Vagina (tissue), 2 donors: ENCODE measurements at places on chromosomes 5 and 9.

DNA sequence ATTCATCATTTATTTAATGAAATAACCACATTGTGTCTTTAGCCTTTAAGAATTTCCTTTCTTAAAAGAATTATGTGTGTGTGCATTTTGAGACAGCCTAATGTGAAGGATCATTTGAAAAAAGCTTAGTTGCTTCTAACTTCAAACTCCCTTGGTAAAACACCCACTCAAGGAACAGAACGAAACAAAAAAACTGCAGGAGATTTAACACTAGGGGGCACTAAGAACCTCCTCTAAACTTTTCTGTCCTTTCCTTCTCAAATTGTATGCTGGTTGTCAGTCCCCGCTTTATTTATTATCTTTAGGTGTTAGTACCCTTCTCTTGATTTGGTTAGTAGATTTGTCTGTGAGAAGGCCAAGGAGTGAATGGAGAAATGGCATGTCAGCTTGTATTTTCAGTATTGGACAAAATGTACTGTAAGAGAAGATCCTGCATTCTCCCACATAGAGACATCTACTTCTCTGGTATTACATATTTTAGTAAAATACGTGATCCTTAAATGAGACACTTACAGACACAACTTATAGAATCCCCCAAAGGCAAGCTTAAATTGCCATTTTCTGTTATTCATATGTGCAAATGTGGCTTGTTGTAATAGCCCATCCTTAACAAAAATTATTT lies 229.7 kb downstream of the MRPS30 start:
- no peak for DNase-seq

- no peak for DNase-seq
Observed at GRCh38 chr5:174943785-174944184, 219.4 kb downstream of the MSX2 start.

DNA sequence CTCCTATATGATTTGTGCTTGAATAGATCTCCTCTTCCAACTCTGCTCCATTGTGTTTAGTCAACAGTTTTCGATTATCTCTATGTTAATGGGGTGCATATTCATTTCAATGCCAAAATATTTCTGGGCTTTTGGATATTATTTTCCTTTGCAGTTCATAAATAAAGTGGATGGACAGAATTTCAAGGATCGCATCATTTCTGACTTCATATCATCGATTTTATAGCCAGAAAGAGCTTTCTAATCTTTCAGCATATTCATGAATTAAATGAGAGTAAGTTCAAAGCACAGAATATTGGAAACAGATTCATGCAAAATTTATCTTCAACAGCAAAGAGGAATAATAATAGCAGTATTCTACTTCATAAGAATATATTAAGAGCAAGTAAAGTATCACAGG lies 60.0 kb upstream of the MINAR2 start:
- DNase-seq = no peak

DNA sequence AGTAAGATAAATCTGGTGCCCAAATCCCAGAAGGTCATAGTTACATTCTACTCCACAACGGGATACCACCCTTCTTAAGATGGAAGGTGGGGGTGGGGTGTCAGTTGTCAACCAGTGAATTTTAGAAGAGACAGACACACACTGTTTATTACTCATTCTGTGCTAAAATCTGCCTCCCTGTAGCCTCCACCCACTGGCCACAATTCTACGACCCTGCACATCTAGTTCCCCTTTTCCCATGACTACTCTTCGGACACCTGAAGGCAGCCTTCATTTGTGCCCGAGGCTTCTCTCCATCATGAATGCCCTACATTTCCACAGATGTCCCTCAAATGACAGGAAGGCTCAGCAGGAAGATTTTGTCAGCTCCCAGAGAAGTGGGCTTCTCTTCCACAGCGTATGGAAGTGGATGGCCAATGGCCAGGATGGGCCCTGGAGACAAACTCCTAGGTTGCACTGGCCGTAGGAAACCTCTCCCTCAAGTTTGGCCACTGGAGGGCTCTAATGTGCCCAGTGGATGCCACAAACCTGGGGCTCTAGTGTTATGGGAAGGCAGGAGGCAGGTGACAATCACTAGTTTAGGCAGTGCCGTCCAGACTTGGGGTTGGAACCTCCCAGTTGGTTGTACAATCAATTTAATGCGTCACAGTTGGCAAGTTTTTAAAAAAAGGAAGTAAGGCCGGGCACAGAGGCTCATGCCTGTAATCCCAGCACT lies 46.6 kb downstream of the PTPN3 start:
- DNase-seq = no peak

GRCh38 chr5:8828596-8829322 lies 717.1 kb downstream of the SEMA5A start:
- no peak for DNase-seq

- no peak for DNase-seq
Observed at GRCh38 chr9:98808411-98808815, 943 bp downstream of the GALNT12 start.

DNA sequence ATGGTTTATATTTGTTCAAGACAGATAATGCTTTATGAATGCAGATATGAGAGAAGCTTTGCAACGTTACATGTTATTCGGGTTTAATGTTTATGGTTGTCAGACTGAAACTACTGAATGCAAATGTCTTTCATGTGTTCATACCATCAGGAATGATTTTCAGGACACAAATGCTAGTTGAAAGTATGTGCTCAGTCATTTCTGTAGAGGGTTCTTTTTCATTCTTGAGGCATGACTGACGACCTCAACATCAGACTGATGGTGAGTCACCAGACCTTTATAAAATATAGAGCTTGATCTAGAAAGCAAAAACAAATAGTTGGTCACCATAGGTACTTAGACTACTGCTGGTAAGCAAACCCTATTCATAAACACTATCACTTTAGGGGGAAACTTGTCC lies 287.3 kb upstream of the NUDT12 start:
- no peak for DNase-seq

DNA sequence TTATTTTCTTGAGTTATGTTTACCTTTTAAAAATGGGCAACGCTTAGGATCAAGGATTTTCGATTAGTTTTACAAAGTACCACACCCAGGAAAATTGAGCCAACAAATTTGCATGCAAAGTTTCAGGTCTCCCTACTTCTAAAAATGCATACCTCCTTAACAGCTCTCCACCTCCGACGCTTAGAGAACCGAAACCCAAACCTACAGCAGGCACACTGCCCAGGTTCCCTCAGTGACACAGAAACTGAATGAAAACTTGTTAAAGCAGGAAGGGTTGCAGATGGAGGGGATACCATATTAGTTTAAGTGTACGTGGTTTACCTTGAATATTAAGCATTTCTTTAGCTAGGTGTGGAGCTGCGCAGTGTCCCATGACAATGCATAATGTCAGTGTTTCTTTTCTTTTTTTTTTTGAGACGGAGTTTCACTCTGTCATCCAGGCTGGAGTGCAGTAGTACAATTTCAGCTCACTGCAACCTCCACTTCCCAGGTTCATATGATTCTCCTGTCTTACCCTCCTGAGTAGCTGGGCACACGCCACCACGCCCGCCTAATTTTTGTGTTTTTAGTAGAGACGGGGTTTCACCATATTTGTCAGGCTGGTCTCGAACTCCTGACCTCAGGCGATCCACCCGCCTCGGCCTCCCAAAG lies 1.6 kb upstream of the SUB1 start:
- DNase-seq = no peak

DNA sequence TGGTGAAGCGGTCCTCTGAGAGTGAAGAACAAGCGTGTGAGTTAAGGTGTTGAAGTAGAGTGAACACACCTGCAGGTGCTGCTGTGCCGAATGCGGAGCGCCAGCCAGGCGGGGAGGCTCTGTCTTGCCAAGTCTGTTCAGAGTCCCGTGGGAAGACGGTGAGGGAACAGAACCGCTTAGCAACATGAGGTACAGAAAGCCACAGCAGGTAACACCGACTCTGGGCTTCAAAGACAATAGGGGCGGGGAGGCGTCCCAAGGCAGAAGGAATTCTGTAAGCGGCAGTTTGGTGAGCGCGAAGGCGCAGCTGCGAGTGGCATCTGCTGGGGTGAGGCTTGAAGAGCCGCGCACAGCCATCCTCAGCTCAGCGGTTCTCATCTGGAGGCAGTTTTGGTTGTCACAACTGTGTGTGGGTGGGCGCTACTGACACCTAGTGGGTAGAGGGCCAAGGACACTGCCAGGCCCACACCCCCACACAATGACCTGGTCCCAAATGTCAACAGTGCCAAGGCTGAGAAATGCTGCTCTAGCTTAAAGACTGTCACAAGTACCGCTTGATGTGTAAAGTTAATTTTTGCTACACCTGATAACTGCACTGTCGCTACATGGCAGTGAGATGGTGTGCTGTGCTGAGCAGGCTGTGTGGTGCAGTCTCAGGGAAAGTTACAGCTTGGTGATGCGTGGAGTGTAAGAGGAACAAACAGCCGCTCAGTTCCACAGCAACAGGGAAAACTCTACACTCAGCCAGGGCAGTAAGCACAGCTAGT lies 67.4 kb upstream of the TBC1D9B start:
- no peak for DNase-seq

DNA sequence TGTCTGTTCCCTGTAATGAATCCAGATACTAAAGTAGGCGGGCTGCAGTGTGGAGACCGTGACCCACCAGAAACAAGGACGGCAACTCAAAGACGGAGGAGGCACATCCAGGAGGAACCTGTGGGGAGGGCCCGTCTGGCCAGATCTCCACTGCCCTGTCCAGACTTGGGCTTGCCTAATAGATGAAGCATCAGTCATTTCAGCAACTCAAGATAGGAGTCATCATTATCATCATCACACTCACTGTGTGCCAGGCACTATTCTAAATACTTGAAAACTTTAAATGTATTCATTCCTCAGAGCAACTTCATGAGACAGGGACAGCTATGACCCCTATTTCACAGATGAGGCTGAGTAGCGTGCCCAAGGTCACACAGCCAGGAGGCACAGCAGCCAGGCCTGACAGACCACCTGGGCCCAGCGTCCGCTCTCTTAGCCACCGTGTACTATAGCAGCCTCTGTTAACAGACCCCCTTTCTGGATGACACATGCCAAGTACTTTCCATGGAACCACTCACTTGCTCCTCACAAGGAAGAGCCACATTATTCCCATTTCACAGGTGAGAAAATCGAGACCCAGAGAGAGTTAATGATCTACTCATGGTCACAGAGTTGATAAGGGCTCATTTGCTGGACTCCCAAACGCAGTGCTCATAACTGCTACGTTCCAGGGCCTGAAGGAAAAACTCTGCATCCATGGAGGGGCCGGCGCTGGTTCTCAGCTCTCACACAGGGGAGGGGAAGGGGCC lies 4.9 kb upstream of the IL4 start:
- no peak for DNase-seq

DNA sequence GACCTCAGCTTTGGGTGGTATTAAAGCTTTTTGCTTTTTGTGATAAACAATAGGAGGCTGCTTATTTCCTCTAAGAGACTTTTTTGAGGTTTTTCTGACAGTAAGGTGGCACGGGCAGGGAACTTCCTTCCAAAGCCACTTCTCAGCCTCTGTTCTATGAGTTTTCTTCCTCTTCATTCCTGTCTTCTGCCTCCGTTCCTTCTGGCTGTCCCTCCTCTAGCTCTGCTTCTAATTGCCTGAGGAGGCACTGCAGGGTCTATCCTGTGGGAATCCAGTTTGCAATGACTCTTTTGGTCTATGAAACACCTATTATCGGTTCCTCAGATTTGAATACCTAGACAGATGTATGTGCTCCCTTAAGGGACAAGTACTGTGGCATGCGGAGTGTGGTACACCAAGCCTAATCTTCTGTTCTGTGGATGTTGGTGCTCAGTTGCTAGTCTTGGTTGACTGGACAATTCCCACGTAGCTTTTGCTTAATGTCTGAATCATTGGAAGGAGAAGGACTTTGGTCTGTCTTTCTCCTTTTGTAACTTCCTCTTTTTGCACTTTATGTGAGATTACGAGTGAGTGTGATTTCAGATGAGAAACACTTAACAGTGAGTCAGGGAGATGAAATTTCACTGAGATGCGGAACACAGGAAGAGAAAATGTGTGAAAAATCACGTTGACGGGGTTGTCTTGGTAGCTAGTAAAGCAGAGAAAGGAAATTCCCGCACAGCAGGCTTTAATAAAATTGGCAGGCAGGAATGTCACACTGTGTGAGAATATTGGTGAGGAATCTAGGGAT lies 305.2 kb downstream of the EFNA5 start:
- no peak for DNase-seq

GRCh38 chr5:175659546-175660253 lies 1.8 kb downstream of the HRH2 start:
- no peak for DNase-seq

DNA sequence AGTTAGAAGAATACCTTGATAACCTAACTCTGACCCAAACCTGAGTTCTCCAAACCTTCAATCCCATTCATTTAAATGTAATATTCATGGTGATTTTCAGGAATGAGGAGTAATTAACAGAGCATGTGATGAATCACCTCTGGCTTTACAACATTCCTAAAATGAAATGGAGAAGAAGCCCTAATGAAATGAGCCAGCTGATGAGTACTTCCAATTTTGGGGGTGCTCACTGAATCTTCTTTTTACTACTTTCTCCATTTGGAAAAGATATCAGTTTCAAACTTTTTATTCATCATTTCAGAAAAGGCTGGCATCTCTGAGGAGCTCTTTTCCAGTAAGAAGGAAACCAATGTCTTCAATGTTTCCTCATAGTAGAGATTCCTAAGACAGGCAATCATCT lies 2.9 kb upstream of the SPINK5 start:
- no peak for DNase-seq
